ENCODE measurements at places on chromosomes 7 and 10.
A peak's percentile ranks its signal among the peaks of the same experiment; 100 is the strongest.

DNA sequence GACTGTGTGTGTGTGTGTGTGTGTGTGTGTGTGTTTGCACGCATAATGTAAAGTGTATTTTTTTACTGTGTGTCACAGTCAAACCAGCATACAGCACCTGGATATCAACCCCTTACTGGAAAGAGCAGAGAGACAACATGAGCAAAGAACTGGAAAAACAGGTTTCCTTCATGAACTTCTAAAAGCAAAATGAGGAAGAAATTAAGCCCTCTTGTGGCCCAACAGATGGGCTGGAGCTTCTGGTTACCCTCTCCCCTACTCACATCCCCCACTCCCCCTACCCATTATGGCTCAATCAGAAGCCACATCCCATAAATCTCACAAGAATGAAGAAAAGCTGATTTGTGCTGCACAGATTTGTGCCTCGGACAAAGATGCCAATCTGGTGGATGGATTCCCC lies 36.2 kb downstream of the PDE1C start:
- peak; percentile 87 for DNase-seq

- DNase-seq = no peak
These were observed 26.7 kb downstream of the TSPAN14 start for GRCh38 chr10:80480852-80481251.

- DNase-seq = no peak
These were observed 700.7 kb downstream of the PHTF2 start for GRCh38 chr7:78499283-78499682.

- no peak for DNase-seq
These were observed 85.8 kb downstream of the SNX13 start for GRCh38 chr7:17854261-17855047.

GRCh38 chr7:46202379-46202778 lies 281.3 kb upstream of the IGFBP3 start:
- no peak for DNase-seq

- no peak for DNase-seq
These were observed 93.2 kb downstream of the UNCX start for GRCh38 chr7:1325646-1326510.

DNA sequence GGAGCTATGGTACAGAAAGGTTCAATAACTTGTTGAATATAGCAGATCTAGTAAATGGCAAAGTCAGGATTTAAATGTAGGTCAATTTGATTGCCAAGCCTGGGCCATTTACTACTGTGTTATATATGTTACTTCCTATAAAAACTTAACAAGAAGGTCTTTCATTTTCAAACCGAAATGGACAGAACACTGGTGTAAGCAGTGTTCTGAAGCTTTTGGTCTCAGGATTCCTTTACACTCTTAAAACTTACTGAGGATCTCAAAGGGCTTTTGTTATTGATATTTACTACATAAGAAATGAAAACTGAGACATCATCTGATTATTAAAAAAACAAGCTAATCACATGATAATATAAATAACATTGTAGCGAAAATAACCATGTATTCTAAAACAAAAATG lies 114.7 kb downstream of the PTEN start:
- no peak for DNase-seq

DNA sequence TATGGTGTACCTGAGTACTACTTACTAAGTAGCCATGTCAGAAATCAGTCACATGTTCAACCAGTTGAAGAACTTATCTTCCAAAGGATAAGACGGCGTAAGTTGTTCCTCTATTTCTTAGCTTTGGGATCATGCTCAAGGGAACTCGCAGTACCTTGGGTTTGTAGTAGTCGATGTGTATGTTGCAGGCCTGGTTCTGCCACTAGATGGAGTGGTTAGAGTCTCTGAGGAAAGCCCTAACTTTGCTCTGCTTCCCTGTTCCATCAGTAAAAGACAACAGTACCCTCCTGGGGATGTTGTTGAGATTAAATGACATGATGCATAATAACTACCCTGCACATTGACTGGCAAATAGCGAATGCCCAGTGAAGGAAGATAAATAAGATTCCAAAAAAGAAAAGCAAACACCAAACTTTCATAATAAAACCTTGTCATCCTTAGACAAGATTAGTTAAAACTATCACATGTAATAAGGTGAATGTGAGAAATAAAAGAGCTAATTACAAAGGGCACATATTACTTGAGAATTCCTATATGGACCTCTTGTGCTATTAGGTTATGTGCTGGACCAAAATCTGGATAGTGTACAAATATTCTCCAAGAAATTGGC lies 165.9 kb downstream of the ABCA13 start:
- no peak for DNase-seq

DNA sequence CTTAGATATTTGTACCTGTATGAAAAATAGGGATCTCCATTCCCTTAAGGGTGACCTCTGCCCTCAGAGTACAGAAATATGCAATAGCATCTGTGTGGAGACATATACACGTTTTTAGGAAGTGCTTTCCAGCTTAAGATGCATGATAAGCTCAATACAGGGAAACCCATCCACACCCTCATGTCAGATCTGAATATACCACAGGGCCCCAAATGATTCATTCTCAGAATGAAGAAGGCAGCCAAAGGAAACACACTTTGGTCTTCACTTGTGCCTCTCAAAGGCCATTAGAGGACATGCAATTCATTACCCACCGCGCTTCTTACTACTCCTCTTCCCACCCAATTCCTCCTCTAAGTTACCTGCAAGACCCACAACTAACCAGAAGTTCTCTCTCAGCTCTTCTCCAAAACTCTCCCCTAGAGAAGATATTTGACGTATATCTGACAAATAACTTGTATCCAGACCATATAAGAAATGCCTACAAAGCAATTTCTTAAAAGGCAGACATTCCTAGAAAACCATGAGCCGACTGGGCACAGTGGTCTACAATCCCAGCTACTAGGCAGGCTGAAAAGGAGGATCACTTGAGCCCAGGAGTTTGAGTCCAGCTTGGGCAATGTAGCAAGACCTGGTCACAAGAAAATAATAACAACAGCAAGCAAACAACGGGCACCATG lies 103.0 kb downstream of the OAT start:
- DNase-seq = no peak

- DNase-seq = no peak
These were observed 162.2 kb downstream of the LRRTM3 start for GRCh38 chr10:67088036-67088435.

- no peak for DNase-seq
These were observed 39.3 kb downstream of the INSIG1 start for GRCh38 chr7:155336812-155337602.

- DNase-seq = peak; percentile 39
These were observed 10.3 kb downstream of the FAM3C start for GRCh38 chr7:121385800-121386179.

GRCh38 chr7:121313793-121314676 lies 14.8 kb upstream of the WNT16 start:
- DNase-seq = peak; percentile 24

GRCh38 chr7:148540041-148540738 lies 50.4 kb upstream of the C7orf33 start:
- no peak for DNase-seq

GRCh38 chr10:59829024-59829423 lies 75.8 kb upstream of the MRLN start:
- no peak for DNase-seq
